Esophagus squamous epithelium (tissue), 5 donors: ENCODE measurements at places on chromosomes 2 and 18.

- no peak for DNase-seq
Measured at GRCh38 chr2:46339676-46340459, 42.7 kb downstream of the EPAS1 start.

GRCh38 chr2:25043241-25043867 lies 1.5 kb downstream of the EFR3B start:
- DNase-seq = no peak

GRCh38 chr2:69559442-69560146 lies 83.9 kb downstream of the AAK1 start:
- no peak for DNase-seq

- no peak for DNase-seq
Measured at GRCh38 chr2:38697116-38697840, 31.4 kb downstream of the GALM start.

- no peak for DNase-seq
Measured at GRCh38 chr18:39781565-39781964, 2173.5 kb upstream of the PIK3C3 start.

DNA sequence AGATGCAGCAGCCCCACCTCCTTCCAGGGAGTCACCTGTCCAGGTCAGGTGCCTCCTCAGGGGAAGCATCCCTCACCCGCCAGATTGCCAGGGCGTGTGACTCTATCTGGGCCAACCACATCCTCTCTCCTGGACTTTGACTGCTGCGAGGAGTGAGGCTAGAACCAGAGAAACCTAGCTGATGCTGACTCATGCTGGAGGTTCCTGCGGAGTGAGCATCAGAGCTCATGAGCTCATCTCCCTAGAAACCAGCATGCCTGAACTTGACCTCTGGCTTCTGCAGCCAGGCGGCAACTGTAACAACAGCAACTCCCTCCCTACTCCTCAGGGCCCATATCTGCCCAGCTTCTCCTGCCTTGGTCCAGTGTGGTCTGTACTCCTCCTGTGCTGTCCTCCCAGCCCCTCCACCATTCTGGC lies 28.3 kb upstream of the NT5DC4 start:
- DNase-seq = no peak

DNA sequence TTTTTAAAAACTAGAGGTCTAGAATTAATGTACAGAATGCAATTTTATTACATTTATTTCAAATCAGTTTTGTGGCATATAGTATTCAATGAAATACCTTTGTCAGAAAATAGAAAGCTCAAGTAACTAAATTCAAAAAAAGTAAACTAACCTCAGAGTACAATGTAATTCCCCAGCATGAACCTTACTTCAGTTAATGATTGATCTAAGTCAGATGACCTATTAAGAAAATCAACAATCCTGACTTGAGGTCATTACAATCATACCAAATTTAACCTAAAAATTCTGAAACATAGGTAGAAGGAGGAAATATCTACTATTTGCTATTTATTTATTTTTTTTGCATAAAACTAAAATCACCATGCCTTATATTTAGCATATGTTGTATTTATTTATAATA lies 142.9 kb downstream of the CCDC102B start:
- no peak for DNase-seq

DNA sequence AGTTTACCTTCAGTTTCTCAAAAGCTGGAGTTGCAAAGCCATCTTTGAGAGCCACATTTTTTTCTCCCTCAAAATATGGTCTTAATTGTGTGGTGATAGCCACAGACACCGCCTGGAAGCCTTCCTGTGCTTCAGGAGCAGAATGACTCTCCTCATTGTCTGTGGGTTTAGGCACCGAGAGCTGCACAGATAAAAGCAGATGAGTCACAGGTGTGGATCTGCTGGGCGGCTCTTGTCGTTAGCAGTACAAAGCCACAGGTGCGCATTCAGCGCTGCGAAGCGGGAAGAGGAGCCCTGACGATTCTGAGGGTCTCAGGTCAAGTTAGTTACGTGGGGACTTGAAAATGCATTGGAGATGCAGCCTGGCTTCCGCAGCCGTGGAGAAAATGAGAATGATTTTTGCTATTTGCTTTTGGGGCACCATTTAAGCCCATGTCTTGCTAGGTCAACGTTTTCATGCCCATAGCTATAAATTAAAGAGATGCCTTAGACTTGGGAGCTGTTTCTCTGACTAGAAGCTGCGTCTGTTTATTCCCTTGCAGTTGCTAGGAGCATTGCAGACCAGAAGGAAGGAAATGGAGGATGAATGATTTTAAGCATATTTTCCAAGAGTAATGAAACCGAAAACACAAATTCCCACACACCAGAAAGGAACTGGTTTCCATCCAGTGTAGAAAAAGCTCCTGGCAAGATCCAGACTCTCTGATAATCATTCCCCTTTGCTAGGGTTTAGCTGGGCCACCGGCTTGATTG lies 51.5 kb downstream of the KLHL29 start:
- DNase-seq = no peak
